ENCODE measurements at places on chromosomes 12 and 14.

GRCh38 chr12:127811988-127812387 lies 455.0 kb upstream of the TMEM132C start:
- DNase-seq, result no peak

DNA sequence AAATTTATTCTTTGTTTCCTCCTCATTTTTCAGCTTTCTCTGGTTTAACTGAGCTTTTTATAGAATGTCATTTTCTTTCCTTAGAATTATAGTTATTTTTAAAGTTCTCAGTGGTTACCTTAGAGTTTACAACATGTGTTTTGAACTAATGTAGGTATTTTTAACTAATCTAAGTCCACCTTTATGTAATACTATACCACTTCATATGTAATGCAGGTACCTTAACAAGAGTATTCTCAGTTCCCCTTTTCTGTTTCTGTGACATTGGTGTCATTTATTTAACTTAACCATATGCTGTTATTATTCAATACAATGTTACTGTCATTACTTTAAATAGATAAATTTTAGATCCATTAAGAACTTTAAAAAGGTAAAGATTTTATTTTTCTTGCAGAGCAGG lies 30.3 kb upstream of the KCNC2 start:
- DNase-seq, result no peak

GRCh38 chr12:80846952-80847351 lies 90.8 kb downstream of the LIN7A start:
- DNase-seq, result no peak

DNA sequence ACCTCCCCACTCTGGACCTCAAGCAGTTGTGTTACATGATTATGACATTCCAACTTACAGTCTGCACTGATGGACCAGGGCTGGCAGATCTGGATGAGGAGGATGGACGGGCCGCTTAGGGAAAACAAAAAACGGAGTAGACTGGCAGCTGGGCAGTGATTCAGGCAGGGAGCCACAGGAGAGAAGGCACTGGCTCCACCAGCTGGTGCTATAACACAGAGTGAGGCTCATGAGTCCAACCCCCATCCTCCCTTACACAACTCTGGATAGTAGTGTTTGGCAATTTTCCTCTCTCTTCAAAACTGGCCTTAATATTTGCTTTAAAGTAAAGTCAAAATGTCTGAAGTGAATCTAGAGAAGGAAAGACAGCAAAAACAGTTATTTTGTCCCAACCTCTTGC lies 9.7 kb upstream of the RIC8B start:
- DNase-seq, result peak; percentile 43

GRCh38 chr14:56147986-56148901 lies 30.0 kb downstream of the PELI2 start:
- DNase-seq, result no peak

DNA sequence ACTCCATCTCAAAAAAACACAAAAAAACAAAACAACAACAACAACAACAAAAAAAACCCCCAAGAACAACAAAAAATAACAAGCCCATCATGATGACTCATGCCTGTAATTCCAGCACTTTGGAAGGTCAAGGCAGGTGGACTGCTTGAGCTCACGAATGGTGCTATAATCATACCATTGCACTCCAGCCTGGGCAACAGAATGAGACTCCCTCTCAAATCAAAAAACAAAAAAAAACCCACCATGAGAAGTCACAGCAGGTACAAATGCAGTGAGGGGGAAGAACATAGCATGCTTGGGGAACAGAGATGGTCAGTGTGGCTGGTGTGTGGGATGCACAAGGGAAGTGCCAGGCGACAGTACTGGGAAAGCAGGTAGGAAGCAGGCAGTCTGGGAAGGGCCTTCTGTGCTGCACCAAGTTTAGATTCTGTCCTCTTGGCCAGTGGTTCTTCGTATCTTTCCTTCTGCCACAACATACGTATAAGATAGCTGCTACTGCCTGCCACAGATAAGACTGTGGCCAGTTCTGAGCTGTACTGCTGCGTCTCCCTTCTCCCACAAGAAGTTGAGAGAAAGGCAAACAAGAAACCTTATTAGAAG lies 28.0 kb downstream of the ATG14 start:
- DNase-seq, result no peak

- no peak for DNase-seq
Measured at GRCh38 chr12:114963846-114964245, 279.9 kb upstream of the TBX3 start.

- DNase-seq, result no peak
Measured at GRCh38 chr14:100790502-100791347, 35.2 kb upstream of the MEG3 start.

- no peak for DNase-seq
Measured at GRCh38 chr12:71567537-71567936, 96.1 kb downstream of the ZFC3H1 start.

- DNase-seq, result peak; percentile 61
Measured at GRCh38 chr12:124633365-124634362, 66.3 kb upstream of the NCOR2 start.

DNA sequence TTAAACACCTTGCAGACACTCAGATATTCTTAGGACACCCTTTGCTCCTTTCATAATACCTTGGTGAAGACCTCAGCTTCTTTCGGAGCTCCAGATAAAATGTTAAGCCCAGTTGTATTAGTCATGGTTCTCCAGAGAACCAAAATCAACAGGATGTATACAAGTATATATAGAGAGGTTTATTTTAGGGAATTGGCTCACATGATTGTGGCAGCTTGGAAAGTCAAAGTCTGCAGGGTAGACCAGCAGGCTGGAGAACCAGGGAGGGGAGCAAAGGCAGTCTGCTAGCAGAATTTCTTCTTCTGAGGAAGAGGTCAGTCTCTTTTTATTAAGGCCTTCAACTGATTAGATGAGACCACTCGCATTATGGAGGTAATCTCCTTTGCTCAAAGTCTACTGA lies 6.9 kb upstream of the IGF1 start:
- no peak for DNase-seq

DNA sequence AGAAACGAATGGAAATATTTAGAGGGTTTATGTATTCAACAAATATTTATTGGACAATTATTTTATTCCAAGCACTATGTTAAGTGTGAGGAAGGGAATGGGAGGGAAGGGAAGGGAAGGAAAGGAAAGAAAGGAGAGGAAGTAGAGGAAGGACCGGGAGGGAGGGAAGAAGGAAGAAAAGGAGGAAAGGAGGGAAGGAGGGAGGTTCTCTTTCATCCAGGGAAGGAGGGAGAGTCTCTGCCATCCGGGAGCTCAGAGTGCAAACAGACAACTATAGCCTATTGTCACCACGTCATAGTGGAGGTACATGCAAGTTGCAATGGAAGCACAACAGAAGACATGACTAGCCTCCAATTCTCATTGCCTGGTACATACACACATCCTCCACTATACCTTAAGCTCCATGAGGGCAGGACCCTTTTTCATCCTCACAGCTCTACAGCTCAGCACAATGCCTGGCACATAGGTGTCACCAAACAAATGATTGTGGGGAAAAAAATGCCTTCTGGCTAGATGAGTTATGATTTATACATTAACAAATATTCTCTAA lies 48.1 kb downstream of the DAD1 start:
- no peak for DNase-seq

GRCh38 chr12:110599334-110599733 lies 14.6 kb upstream of the TCTN1 start:
- no peak for DNase-seq

DNA sequence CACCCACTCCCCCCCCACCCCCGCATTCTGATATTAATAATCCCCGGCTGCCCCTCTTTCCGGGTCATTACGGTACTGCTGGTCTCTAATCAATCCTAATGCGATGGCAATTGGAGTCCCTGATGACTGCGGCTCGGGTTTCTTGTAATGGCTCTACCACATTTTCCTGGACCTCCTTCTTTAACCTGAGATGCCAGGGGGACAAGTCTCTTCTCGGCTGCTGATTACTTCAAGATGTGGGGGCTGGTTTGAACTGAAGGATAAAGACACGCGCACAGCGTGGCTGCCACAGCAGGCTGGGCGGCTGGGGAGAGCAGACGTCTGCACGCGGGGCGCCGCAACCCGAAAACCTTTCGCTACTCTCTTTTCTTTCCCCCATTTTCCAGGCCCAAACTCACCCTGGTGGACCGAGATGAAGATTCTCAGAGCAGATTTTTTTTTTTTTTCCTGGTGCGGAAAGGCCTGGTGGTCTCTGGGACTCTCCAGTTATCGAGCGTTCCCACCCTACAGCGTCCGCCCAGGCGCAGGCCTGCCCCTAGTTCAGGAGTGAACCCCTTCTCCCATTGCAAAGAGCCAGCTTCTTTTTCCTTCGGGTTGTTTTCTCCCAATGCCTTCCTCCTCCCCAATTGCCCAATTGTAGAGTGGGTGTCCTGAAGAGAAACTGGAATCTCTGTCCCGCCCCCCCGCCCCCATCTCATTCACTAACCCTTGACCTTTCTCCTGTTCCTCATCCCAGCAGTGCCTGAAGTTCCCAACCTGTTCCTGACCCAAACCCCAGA lies 6.0 kb upstream of the SIX1 start:
- no peak for DNase-seq

GRCh38 chr12:128970110-128970509 lies 116.8 kb downstream of the GLT1D1 start:
- no peak for DNase-seq

GRCh38 chr14:99537399-99537798 lies 56.2 kb downstream of the CCNK start:
- no peak for DNase-seq

DNA sequence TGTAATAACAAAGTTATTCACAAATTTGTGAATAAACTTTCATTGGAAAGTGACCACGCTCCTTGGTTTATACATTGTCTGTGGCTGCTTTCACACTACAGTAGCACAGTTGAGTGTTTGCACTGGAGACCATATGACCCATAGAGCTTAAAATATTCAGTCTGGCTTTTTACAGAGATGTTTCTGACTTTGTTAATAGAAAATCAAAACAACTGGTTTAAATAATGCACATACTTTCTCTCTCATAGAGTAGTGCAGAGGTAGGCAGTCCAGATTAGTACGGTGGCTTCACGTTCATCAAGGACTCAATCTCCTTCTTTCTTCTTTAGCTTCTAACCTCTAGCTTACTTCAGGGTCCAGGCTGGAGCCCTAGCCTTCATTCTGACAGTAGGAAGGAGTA lies 36.2 kb downstream of the PSEN1 start:
- DNase-seq, result no peak

- DNase-seq, result no peak
Measured at GRCh38 chr12:93139028-93139665, 210.1 kb upstream of the EEA1 start.

DNA sequence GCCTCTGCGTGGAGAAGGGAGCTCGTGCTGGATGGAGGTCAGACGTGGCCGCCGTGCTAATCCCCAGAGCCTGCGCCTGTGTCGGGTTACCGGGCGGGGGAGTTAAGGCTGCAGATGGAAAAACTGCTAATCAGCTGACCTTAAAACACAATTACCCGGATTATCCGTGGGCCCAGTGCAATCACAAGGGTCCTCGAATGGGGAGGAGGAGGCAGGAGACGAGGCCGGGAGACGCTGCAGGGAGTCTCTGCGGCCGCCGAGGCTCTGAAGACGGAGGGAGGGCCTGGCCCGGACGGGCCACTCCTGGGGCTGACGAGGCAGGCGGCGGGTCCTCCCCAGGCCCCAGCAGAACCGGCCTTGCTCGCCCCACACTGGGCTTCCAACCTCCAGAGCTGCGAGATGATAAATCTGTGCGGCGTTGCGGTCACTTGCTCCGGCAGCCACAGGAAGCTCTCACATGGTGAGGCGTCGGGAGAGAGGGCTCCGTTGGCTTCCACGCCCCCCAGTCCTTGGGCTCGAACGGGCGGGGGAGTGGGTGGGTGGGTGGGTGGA lies 32.9 kb upstream of the FBRSL1 start:
- peak; percentile 56 for DNase-seq

GRCh38 chr14:70782361-70782760 lies 27.0 kb downstream of the MAP3K9 start:
- DNase-seq, result no peak

GRCh38 chr12:21801522-21802288 lies 27.2 kb upstream of the KCNJ8 start:
- DNase-seq, result no peak
